ENCODE measurements at places on chromosomes 5 and 9. TPM values are rescaled to one million over a fixed set of nuclear protein-coding genes. Genes with fewer than 3 reads are reported as not detected.

Gene PCDHA9
- 0.46 TPM for total RNA-seq

Gene BAAT
- 0.15 TPM for total RNA-seq

Gene ODF2
- total RNA-seq = 15.7 TPM

Gene TBC1D13
- 30.3 TPM for total RNA-seq

Gene SH3RF2
- 0.66 TPM for total RNA-seq

Gene TMC1
- 2.5 TPM for total RNA-seq

Gene IL13
- total RNA-seq = not detected

Gene IRX2
- 91.6 TPM for total RNA-seq

Gene LHFPL2
- total RNA-seq = 26.3 TPM

DNA sequence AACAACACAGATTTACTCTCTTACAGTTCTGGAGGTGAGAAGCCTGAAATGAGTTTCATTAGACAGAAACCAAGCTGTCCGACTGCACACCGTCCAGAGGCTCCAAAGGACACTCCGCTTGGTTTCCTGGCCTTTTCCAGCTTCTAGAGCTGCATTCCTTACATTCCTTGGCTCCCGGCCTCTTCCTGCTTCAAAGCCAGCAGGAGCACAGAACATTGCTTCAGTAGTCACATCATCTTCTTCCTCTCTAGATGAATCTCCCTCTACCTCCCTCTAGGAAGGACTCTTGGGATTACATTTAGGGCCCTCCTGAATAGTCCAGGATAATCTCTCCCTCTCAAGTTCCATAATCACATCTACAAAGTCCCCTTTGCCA lies 213.3 kb downstream of the CDK5RAP2 start:
- no peaks in the 10 kb centered on the region for H3K27me3 ChIP-seq
- H3K36me3 ChIP-seq = no peaks in the 10 kb centered on the region
- H3K27ac ChIP-seq = no peak overlapping the region
- DNase-seq = peak; percentile 70
- no peaks in the 10 kb centered on the region for H3K4me1 ChIP-seq

DNA sequence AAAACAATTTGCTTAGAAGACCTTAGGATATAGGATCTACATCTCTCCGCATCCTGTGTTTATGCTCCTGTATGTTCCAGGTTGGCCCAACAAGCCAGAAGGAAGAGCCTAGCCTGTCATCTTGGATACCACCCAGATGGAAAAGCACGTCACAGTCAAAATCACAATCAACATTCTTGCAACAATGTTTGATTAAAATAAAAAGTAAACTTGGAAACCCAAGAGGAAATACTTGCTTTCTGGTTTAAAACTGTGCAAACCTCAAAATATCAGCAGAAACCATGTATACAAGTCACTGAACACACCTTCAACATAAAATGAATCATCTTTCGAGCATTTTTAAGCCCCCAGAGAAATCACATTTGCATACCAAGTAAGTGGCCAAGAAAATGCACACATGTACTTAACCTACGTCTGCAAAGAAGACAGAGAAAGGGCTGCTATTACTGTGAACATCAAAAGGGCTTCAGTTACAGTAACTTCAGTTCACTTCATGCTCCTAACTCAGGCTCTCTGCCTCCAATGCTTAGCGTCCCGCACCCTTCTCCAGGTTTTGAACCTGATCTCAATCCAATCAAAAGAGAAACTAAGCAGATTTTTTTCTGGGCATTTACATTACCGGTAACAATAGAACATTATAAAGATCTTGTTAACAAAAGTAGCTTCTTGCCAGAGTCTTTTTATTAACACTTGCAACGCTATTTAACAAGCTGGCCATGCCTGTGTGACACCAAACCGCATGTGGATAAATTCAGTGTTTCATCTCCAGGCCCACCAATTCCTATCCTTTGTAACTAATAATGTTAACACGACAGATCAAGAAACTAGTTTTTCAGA lies 1.3 kb downstream of the ENC1 start:
- H3K27ac ChIP-seq = no peak overlapping the region
- no peak for DNase-seq
- H3K4me3 ChIP-seq = peak overlapping the region; percentile 86

DNA sequence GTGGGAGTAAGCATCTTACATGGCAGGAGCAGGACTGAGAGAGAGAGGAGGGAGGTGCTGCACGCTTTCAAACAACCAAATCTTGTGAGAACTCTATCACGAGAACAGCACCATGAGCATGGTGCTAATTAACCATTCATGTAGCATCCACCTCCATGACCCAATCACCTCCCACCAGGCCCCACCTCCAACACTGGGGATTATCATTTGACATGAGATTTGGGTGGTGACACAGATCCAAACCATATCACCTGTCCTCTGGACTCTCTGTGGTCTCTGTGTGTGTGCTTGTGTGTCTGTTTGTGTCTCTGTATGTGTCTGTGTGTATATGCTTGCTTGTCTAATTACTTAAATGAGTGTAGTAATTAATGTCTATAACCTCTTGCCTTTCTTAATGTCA lies 31.1 kb downstream of the SEC61B start:
- no peaks in the 10 kb centered on the region for H3K27me3 ChIP-seq
- H3K4me1 ChIP-seq = no peaks in the 10 kb centered on the region
- DNase-seq = no peak
- H3K4me3 ChIP-seq = no peak overlapping the region
- H3K36me3 ChIP-seq = no peaks in the 10 kb centered on the region

DNA sequence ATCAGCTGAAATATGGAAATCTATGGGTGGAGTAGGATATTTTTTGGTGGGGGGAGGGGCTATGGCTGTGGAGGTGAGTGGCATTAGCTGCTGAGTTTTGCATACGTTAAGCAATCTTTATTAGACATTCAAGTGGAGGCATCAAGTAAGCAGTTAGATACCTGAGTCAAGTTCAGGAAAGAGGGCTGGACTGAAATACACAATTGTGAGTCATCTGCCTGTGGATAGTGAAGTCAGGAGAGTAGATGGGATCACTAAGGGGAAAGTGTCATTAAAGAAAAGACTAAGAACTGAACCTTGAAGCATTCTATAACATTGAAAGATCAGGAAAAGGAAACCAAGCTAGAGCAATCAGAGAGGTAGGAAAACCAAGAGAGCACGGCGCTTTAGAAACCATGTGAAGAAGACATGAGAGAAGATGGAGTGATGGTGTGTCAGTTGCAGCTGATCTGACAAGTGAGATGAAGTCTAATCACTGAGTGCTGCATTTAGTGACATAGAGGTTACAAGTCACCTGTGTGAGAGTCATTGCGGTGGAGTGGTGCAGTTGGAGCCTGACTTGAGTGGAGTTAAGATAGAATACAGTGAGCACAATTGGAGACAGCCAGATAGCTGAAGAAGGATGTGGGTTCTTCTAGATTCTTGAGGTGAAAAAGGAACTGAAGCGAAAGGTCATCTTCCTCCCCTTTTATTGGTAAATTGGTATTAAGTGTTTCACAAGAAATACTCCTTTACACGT lies 88.7 kb downstream of the PIP5K1B start:
- DNase-seq = no peak
- H3K4me3 ChIP-seq = no peak overlapping the region
- no peak overlapping the region for H3K27ac ChIP-seq

DNA sequence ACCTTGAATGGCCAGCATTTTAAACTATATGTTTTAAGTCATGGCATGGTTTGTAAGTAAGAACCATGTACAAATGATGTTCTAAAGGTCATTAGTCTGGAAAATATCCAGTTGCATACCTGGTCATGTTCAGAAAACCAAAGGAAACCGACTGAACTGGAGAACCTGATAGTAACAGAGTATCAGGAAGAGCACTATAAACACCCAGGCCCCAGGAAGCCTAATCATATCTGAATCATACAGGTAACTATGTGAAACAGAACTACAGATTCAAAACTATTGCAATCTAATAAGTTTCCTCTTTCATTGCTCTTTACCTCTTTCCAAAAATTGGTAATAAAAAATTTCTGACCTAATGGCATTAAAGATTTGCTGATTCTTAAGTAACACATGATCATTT lies 500.3 kb downstream of the ARHGEF28 start:
- no peaks in the 10 kb centered on the region for H3K36me3 ChIP-seq
- no peaks in the 10 kb centered on the region for H3K4me1 ChIP-seq
- H3K27me3 ChIP-seq = no peaks in the 10 kb centered on the region
- DNase-seq = no peak
- H3K4me3 ChIP-seq = no peak overlapping the region

- no peak for DNase-seq
- H3K27ac ChIP-seq = no peak overlapping the region
- no peaks in the 10 kb centered on the region for H3K36me3 ChIP-seq
- no peak overlapping the region for H3K4me3 ChIP-seq
- H3K27me3 ChIP-seq = no peaks in the 10 kb centered on the region
Measured at GRCh38 chr5:112551419-112552032, 132.4 kb upstream of the EPB41L4A start.

DNA sequence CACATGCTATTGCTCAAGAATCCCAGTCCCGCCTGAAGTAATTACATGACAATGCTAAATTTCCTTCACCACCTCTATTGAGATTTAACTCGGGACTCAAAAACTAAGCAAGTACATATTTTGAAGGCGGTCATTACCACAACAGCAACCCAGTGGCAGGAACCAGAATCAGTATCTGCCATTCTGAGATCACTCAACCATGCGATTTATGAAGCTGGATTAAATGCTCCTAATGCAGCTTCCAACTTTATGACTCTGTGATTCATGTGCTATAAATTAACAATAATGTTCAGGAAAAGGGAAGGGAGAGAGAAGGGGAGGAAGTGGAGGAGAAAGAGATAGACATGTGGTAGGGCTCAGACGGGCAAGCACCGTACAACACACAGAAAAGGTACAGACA lies 194.7 kb downstream of the DNAH5 start:
- peaks cover 3% of the 10 kb centered on the region for H3K4me1 ChIP-seq

GRCh38 chr5:133359861-133360260 lies 252.5 kb downstream of the FSTL4 start:
- peaks cover 10% of the 10 kb centered on the region for H3K4me1 ChIP-seq
- no peak overlapping the region for H3K27ac ChIP-seq
- no peak for DNase-seq
- H3K4me3 ChIP-seq = no peak overlapping the region
- no peaks in the 10 kb centered on the region for H3K27me3 ChIP-seq

DNA sequence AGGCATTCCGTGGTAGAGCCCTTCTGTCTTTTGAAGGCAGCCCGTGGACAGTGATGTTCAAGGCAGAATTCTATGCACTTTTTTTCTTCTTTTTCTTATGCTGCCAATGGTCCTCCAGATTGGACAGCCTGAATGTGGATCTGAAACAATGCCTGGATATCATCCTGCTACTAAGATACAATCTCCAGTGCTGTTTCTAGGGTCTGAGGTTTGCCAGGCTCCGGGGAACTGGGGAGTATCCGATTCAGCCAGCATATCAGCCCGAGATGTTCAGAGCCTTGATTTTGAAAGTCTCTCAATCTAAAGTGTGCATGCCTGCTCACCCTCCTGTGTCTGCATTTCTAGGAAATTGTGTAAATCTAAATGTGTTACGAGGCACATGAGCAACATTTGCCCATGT lies 103.8 kb upstream of the WWC1 start:
- H3K27ac ChIP-seq = no peak overlapping the region
- H3K4me1 ChIP-seq = no peaks in the 10 kb centered on the region
- H3K36me3 ChIP-seq = no peaks in the 10 kb centered on the region
- DNase-seq = no peak
